ENCODE measurements at places on chromosomes 6 and 20.

- DNase-seq = peak; percentile 49
Observed at GRCh38 chr20:63739130-63740069, at the start of gene SLC2A4RG. SLC2A4RG (plus strand) TSS chr20:63739776; CDS start chr20:63739913, 137 bp downstream.

GRCh38 chr20:50460608-50461267 is 49.4 kb upstream of the PTPN1 start:
- DNase-seq = peak; percentile 29

DNA sequence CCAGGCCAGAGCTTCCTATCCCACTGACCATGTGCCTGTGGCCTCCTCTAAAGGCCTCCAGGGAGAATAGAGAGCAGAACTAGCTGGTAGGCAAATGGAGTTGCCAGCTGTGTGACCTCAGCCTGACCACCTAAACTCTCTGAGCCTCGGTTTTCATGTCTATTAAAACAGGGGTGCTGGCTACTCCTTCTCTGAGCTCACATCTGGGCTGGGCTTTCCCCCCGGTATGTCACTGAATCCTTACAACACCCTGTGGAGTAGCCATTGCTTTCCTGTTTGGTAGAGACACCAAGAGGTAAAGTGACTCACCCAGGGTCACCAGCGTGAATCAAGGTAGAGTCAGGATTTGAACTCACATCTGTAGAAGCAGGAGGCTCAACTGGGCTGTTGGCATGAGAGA is 132.1 kb downstream of the JPH2 start:
- DNase-seq = no peak

GRCh38 chr6:138818496-138819194 is 22.8 kb downstream of the ECT2L start:
- DNase-seq = peak; percentile 40

- no peak for DNase-seq
Observed at GRCh38 chr6:18241208-18242038, 22.9 kb downstream of the DEK start.

DNA sequence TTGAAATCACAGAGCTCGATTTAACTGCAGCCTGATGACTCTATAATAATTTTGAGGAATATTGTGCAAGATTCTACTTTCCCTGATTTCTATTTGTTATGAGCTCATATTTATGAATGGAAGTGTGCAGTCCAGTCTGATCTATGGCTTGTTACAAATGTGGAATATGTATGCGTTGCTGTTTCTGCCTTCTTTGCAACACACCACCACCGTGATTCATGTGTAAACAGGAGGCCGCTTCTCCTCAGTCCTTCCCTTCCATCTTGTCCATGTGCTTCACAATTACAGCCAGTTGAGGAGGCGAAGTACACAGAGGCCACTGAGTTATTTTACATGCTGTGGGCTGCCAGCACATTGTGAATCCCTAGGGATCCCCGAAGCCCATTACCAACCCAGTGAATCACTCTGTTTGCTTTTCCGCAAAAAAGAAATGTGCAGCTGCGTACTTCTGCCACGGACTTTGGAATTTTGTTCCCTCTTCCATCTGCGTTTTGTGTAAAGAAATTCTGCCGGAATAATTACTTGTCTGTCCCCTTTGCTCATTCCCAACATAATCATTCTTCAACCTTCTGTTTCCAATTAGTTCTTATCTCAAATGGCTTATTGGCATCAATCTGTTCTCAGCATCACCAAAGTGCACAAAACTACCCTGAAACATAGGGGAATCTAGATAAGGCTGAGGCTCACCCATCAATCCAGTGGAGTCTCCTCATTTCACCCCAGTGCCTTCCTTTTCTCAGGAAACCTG is 551.6 kb upstream of the CITED2 start:
- no peak for DNase-seq

DNA sequence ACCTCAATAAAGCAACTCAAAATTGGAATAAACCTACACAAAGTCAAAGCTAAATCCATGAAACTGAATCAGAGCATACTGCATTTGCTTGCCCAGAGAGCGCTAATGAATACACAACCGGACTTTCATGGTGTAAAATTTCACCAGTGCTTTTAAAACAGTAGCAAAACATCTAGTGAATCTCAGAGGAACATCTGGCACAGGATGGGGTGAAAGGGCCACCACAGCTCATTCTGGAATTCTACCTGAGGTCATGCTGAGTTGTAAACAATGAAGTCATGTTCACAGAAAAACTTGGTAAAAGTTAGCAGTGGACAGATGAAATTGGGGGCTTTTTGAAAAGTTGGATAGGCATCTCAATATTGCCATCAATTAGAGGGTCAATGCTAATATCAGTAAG is 125.6 kb upstream of the STXBP5 start:
- DNase-seq = no peak

- peak; percentile 27 for DNase-seq
Observed at GRCh38 chr6:110322874-110323242, 35.3 kb downstream of the METTL24 start.

- DNase-seq = no peak
Observed at GRCh38 chr6:160396292-160396691, 48.1 kb downstream of the SLC22A3 start.

DNA sequence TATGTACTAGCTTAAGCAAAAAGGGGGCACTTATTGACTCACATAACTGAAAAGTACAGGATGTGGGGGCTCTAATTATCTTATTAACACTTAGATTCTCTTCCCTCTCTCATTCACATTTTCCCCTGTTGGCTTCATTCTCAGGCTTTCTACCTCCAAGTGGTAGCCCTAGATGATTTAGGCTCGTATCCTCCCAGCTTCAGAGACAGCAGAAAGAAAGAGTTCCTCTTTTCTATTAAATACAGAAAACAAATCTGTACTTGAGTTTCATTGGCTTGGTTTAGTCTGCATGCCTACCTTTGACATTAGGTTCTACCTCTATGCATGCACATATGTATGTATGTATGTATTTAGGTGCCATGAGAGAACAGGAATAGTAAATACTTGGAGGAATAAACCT is 15.5 kb upstream of the E2F3 start:
- no peak for DNase-seq

- no peak for DNase-seq
Observed at GRCh38 chr6:151341476-151342195, 49.7 kb downstream of the ZBTB2 start.

DNA sequence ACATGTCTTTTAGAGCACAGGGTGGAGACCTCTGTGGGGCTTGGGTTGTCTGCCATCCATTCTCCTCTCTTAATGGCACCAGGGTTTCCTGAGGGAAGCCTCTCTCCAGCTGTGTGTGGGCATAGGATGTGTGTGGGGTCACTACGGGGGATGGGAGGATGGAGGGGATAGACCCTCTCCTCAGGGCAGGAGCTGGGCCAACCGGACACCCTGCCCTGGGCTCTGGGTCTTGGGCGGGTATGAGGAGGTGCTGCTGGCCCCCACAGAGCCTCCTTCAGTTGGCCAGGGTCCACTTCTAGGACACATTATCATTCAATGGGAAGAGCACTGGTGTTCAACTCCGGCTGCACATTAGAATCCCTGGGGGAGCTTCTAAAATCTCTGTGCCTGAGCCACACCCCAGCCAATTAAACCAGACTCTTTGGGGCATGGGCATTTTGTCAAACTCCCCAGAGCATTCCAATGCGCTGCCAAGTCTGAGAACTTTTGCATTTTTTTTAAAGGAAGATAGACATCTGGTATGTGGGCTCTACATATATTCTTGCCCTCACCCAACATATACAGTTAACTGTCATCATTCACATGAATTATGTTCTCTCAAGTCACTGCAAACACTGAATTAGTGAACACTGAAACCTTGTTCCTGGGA is 38.5 kb downstream of the TRAM2 start:
- DNase-seq = no peak

DNA sequence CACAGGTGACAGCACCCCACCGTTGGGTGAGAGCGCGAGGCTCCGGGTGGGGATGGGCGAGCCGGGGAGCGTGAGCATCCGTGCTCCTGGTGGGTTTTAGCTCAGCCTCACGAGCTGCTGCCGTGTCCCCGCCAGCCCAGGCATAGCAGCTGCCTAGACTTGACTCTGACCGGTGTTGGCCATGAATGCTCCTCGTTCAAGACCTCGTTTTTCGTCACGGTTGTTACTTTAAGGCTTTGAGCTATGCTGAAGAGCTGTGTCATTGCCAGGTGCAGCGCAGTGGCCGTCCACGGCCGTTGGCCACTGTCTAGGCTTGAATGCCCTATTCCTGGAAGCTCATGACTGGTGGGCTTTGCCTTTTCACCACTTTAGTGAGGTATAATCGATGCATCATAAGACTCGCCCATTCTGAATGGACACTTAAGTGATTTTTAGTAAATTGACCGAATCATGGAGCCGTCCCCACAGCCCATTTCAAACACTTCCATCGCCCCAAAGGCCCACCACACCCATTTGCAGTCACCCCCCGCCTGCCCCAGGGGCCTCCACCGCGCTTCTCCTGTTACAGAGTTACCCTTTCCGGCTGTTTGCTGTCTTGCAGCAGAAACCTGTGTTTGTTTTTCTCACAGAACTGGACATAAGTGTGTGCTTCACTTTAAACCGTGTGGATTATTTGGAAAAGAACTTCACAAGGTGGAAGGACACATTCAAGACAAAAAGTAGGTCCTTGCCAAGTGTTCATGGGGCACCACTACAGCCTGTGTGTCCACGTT is 21.4 kb upstream of the ADRM1 start:
- DNase-seq = no peak

DNA sequence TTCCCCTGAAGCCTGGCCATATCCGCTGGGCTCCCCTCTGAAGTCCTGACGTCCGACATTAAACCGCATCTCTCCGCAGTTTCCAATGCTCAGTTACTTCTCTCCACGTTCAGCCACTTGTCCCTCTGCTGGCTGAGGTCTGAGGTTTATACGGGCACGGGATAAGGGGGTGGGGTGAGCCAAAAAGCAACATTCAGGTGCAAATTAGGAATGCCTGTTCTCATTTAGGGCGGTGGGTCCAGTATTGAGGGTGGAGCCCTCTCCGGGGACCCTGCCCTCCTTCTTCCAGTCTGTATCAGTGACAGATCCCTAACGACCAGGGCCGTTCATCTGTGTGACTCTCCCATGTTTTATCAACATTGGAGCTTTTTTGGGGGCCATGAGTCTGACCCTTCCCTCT is 1454.4 kb downstream of the HACE1 start:
- no peak for DNase-seq

DNA sequence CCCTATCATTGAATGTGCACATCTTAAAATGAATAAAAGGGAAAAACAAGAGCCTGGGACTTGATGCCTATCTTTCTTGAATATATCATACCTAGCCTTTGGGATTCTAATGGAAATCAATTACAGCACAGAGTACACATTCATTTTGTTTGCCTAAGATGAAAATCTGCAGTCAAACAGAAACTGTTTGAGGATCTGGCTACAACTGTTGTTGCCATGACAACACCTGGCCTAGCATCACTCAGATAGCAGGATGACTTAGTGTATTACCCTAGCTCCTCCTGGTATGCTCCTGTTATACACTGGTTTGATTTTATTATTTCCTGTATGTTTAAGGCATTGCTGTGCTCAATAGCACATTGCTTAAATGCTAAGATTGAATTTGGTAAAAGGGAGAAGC is 71.5 kb upstream of the LAMP5 start:
- DNase-seq = no peak

GRCh38 chr20:33169176-33169794 is 1.3 kb downstream of the BPIFA2 start:
- DNase-seq = peak; percentile 26

DNA sequence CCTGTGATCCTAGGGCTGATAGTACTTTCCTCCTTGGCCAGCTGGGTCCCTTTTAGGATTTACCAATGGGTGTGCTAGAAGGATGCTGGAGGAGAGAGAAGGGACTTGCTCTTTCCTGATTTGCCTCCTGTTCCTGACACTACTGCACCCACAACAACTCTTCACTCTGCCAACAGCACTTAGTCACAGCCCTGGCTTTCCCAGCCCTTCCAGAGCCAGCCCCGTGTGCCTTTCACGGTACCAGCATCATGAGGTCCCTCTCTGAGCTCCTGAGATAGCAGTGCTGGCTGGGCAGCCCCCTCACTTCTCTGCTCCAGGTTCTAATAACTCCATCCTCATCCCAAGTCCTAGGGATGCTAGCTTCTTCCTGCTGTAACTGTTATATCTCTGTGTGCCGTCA is 80.9 kb downstream of the DNAH8 start:
- no peak for DNase-seq

- DNase-seq = peak; percentile 11
Observed at GRCh38 chr6:13278164-13278563, 50.2 kb downstream of the TBC1D7 start.

- no peak for DNase-seq
Observed at GRCh38 chr6:145736661-145737144, 1.4 kb upstream of the EPM2A start.

DNA sequence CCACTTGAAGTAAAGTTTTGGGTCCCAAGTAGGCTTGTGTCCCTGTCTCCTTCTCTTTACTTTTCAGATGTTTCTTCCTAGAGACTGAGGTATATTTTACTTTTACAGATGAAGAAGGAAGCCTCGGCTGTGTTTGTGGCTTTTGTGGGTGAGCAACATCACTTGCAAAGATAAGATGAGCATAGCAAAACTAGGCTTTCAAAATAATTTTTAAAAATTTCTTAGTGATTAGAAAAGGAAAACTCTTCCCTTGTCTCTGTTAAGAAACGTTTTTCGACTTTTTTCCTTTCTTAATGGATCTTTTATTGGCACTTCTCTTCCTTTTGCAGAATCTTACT is 7.6 kb downstream of the PTPN1 start:
- peak; percentile 25 for DNase-seq

GRCh38 chr20:1567392-1568162 is 10.1 kb upstream of the SIRPD start:
- DNase-seq = no peak

GRCh38 chr6:110366256-110366655 is 8.1 kb upstream of the METTL24 start:
- DNase-seq = no peak

- DNase-seq = peak; percentile 40
Observed at GRCh38 chr6:134035823-134036296, 16.6 kb downstream of the SLC2A12 start.

- DNase-seq = no peak
Observed at GRCh38 chr20:24185791-24186190, 197.2 kb upstream of the GGTLC1 start.

GRCh38 chr6:166348305-166348949 is 6.1 kb upstream of the SFT2D1 start:
- DNase-seq = peak; percentile 87

- no peak for DNase-seq
Observed at GRCh38 chr6:51250317-51250716, 431.6 kb downstream of the TFAP2B start.

- DNase-seq = no peak
Observed at GRCh38 chr6:79630380-79630882, 698 bp upstream of the SH3BGRL2 start.

DNA sequence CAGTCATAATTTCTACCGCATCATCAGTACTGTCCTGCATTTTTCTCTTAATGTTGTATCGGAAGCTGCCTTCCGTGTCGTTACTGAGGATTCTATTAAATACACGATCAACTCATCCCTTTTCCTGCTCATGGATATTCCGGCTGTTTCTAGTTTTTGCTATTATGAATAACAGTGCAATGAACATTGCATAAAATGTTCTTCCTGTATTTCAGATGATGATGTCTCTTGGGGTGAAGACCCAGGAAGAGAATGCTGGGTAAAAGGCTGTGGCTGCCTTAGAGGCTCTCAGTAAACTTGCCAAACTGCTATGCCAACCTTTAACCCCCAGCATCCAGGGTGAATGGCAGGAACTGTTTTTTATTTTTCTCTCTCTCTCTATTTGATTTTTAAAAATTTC is 24.1 kb upstream of the EPB41L1 start:
- no peak for DNase-seq

- DNase-seq = no peak
Observed at GRCh38 chr6:88360203-88360797, 194.2 kb upstream of the CNR1 start.

GRCh38 chr20:9441948-9442347 is 72.4 kb upstream of the LAMP5 start:
- no peak for DNase-seq
